ENCODE measurements at places on chromosomes 3 and 15. TPM values are rescaled to one million over a fixed set of nuclear protein-coding genes. Genes with fewer than 3 reads are reported as not detected.

Gene ILDR1
- total RNA-seq = 3.3 TPM

- no peaks in the 10 kb centered on the region for H3K27me3 ChIP-seq
- no peaks in the 10 kb centered on the region for H3K4me1 ChIP-seq
- no peaks in the 10 kb centered on the region for H3K36me3 ChIP-seq
- H3K27ac ChIP-seq = no peak overlapping the region
These were observed 134.9 kb upstream of the THBS1 start for GRCh38 chr15:39445931-39446330.

- peak overlapping the region; percentile 78 for H3K27ac ChIP-seq
- DNase-seq = no peak
- H3K4me3 ChIP-seq = no peak overlapping the region
- H3K36me3 ChIP-seq = no peaks in the 10 kb centered on the region
These were observed 29.3 kb upstream of the UBE2E1 start for GRCh38 chr3:23776352-23776891.

- no peak overlapping the region for H3K27ac ChIP-seq
- no peak overlapping the region for H3K4me3 ChIP-seq
- H3K27me3 ChIP-seq = no peaks in the 10 kb centered on the region
- DNase-seq = no peak
- H3K36me3 ChIP-seq = no peaks in the 10 kb centered on the region
These were observed 173.6 kb upstream of the UMPS start for GRCh38 chr3:124556636-124557035.

- no peaks in the 10 kb centered on the region for H3K36me3 ChIP-seq
- no peaks in the 10 kb centered on the region for H3K27me3 ChIP-seq
- no peak overlapping the region for H3K27ac ChIP-seq
- no peak overlapping the region for H3K4me3 ChIP-seq
- no peak for DNase-seq
These were observed 54.7 kb downstream of the RPL22L1 start for GRCh38 chr3:170815340-170815739.

- H3K4me1 ChIP-seq = no peaks in the 10 kb centered on the region
- H3K27ac ChIP-seq = peak overlapping the region; percentile 91
- no peaks in the 10 kb centered on the region for H3K27me3 ChIP-seq
- H3K36me3 ChIP-seq = no peaks in the 10 kb centered on the region
- no peak for DNase-seq
These were observed 16.2 kb upstream of the ANKDD1A start for GRCh38 chr15:64895285-64896065.

All from breast epithelium (tissue), 4 donors.